ENCODE measurements at places on chromosomes 12 and 14.

DNA sequence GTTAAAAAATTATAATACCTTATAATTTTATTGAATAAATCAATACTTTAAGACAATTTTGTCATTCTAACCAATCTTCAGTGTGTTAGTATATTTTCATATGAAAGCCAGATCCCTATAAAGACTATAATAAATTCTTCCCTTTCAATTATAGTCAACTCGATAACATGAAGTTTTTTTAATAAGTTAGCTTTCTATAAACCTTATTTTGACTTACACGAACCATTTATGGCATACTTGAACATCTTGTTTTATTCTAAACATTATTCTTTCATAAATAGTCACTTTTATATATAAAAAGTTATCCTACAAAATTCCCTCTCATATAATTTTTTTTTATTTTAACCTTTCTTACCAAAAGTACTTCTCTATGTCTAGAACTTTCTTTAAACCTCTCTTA is 1002.3 kb downstream of the TMEM121 start:
- DNase-seq, result no peak

- DNase-seq, result no peak
These were observed 20.6 kb upstream of the EML1 start for GRCh38 chr14:99772371-99773283.

DNA sequence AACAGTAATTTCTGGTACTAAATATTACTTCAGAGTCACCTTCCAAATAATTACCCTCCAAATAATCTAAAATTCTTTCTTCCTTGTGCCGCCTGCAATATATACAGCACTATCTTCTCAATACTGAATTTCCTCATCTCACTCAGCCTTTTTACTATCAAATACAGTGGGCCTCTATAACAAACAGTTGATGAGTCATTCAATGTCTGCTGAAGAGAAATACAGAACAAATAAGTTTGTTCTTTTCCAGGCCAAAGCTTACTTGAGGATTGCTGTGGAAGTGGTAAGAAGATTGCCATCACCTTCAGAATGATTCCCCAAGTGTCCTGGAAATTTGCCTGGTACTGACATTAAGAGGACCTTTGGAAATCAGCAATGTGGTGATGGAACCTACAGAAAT is 218.2 kb upstream of the ARHGAP5 start:
- no peak for DNase-seq

- DNase-seq, result no peak
These were observed 1.4 kb downstream of the PRKD1 start for GRCh38 chr14:29926228-29926627.

DNA sequence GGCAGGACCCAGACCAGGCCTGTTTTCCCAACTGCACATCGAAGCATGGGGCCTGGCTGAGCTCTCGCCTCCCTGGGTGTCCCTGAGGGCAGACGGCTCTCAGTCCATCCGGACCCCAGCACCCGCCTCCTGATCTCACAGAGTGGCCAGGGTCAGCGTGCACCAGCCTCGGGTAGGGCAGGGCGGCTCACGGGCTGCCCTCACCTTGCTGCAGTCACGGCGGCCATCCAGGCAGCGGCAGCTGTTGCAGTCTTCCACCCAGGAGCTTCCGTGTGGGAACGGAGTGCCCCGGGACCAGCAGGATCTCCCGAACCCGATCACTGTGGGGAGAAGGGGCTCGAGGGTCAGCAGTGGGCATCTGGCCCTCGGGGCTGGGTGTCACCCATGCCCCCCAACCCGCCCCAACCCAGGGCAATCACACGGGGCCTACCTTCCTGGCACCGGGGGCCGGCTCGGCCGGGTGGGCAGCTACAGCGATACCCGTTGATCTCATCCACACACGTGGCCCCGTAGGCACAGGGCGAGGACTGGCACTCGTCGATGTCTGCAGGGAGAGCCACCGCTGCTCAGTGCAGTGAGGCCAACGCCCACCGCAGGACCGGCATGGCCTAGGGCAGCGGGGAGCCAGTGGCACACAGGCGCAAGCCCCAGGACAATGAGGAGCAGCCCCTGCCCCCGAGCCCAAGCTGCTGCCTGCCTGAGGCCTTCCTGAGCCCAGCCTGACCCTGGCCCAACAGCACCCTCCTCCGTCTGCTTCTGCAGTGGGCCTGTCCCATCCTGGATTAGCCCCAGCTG is 22.2 kb downstream of the JAG2 start:
- DNase-seq, result no peak

- peak; percentile 24 for DNase-seq
These were observed 37.8 kb upstream of the PPP1CC start for GRCh38 chr12:110780448-110780847.

GRCh38 chr14:20556500-20557211 is 4.2 kb downstream of the RNASE9 start:
- no peak for DNase-seq

- DNase-seq, result no peak
These were observed 78.5 kb downstream of the TESC start for GRCh38 chr12:117020536-117021220.

DNA sequence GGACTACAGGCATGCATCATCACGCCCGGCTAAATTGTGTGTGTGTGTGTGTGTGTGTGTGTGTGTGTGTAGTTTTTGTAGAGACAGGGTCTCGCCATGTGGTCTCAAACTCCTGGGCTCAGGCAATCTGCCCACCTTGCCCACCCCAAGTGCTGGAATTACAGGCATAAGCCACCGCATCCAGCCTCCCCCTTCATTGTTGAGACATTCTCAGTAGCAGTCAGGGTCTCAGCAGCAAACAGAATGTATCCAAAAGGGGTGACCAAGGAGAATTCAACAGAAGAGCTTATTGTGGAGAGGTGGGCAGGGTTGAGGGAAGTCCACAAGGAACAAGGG is 37.3 kb upstream of the PLEKHG6 start:
- no peak for DNase-seq

DNA sequence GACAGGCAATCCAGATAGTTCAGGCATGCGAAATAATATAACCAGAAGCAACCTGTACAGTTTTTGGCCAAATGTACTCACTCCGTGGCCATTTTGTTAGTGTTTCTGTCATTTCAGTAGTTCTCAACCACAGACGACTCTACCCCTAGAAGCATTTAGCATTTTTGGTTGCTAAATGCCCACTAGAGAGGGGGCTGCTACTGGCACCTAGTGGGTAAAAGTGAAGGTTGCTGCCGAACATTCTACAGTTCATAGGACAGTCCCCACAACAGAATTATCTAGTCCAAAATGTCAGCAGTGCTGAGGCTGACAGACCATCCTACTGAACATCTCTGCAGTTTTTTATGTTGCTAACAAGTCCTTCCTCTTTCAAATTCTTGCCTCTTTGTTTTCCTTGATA is 107.4 kb downstream of the TSHR start:
- DNase-seq, result no peak

GRCh38 chr14:50820786-50821509 is 10.0 kb downstream of the NIN start:
- no peak for DNase-seq

DNA sequence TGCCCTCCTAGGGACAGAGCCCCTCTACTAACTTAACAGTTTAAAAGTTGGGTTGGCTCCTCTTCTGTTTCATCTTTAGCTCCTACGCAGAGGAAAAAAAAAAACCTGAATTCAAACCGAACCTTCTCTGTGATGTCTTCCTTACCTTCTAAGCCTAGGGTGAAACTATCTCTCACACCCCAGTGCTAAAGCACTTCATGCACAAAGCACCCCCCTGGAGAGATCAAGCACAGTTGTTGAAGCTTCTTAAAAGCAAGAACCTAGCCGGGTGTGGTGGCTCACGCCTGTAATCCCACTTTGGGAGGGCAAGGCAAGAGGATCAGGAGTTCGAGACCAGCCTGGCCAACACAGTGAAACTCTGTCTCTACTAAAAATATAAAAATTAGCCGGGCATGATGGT is 37.6 kb downstream of the CORO1C start:
- DNase-seq, result no peak

DNA sequence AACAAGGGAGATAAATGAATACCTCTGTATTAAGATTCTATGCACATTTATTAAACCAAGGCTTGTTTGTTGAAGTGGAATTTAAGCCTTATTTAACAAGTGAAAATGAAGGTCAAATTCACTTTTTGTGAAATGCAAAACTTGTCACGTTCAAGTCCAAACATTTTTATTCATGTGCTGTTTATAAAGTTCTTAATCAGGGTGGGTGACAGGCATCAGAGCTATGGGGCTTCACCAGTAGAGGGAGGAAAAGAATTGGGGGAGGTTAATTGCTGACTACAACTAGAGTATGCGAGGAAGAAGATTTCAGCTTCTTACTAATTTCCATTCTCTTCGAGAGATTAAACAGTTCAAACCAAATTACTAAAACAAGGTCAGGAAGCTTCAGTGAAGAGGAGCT is 9.7 kb downstream of the MOK start:
- no peak for DNase-seq

- DNase-seq, result no peak
These were observed 96.6 kb downstream of the CCDC60 start for GRCh38 chr12:119431151-119431550.

DNA sequence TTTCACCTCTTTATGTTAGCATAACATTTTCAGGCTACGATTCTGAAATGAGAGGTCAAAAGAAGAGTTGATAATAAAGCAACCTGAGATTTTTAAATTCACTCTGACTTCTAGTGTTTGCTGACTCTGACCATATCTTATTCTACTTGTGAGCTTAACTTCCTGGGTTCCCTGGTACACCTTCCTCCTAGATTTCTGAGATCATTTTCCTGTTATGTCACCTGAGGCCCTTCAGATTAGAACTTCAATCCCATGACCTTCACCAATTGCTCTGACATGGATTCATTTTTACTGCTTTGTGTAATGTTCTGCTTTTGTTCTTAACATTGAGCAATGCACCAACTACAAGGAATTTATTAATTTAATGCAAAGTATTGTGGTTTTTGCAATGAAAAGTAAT is 542.9 kb upstream of the FLRT2 start:
- DNase-seq, result no peak
